ENCODE measurements at places on chromosomes 7 and 10.

- no peak for DNase-seq
These were observed 47.0 kb downstream of the CLRN3 start for GRCh38 chr10:127845756-127846155.

DNA sequence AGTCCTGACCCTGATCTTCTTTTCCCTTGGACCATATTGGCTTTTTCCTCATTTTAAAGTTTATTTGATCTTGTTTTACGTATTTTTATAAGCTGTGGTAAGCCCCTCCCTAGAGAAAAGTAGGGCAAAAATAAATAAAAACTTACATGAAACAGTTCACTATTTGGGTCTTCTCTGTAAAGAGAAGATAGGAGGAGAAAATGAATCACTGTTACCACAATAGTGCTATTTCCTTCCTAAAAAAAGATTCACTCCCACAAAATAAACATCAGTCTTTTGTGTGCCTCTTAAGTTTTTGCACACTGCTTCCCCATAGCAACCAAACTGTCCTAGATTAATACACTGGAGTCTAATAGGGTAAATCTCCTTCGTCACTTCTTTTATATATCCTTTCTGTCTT, 1.4 kb upstream of the SVIL start:
- DNase-seq = peak; percentile 65

GRCh38 chr7:68922850-68923249, 675.4 kb upstream of the AUTS2 start:
- no peak for DNase-seq

GRCh38 chr10:565146-565545, 124.3 kb downstream of the DIP2C start:
- DNase-seq = no peak

DNA sequence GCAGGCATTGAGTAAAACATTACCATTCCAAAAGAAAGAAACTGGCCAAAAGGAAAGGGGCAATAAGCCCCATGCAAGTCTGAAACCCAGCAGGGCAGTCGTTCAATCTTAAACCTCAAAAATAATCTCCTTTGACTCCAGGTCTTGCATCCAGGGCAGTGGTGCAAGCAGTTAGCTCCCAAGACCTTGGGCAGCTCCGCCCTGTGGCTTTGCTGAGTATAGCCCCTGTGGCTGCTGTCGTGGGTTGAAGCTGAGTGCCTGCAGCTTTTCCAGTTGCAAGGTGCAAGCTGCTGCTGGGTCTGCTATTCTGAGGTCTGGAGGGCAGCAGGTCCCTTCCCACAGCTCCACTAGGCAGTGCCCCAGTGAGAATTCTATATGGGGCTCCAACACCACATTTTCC, 580.1 kb upstream of the AUTS2 start:
- no peak for DNase-seq

DNA sequence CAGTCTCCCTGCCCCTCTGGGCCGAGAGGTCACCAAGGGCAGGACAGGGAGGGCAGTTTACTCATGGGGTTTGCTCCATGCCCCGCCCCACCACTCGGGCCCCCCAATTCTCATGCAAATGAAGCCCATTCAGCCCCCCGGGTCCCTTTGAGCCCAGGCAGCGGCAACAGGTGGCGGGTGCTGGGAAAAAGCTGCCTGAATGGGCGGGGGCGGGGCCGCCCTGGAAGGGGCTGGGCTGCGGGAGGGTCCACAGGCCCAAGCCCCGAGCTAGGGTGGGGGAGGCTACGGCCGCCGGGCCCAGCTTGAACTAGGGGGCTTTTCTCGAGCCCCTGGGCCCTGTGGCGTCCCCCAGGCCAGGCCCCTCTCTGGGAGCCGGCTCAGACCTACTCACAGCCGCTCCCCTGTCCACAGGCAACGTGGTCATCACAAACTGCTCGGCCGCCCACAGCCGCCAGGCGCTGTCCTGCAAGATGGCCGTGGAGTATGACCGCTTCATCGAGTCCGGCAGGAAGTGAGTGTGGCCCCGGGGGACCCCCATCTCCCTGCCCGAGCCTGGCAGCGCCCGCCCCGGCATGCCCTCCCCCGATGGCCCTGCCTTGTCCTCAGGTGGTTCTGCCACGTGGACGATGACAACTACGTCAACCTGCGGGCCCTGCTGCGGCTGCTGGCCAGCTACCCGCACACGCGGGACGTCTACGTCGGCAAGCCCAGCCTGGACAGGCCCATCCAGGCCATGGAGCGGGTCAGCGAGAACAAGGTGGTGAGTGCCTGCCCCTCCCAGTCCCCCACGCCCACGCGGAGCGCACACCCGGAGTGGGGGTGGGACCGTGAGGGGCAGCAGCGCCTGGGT, 5.5 kb downstream of the LFNG start:
- DNase-seq = no peak

DNA sequence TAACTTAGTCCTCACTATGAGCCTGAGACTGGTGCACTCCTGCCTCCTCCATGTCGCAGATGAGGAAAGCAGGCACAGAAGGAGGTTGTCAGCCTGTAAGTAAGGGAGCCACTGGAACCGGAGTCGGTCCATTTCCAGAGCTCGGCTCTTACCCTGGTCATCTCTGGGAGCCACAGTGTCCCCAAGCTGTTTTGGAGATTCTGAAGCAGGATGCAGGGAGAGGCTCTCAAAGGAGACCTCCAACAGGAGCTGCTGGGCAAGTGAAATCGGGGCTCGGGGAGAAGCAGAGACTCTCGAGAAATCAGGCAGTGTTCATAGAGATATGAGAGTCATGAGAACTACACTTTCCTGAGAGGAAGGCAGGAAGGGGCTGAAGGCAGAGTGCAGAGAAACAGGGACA, 39.0 kb downstream of the VSTM4 start:
- DNase-seq = no peak

DNA sequence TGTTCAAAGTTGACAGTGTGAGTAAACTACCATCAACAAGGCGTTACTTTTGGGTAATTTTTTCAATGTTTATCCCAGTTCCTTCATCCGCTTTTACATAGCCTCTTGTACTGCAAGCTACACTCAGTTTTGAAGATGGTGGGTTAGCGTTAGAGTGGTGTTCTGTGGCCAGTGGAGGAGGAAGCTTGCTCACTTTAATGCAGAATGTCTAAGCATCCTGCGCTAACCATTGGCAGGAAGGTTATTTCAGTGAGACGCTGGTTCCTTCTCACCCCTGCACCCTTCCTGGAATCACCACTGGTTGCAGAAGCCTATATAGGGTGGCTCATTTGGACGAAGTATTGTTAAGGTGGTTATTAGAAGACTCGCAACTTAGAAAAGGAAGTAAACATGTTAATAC, 159.1 kb downstream of the CELF2 start:
- DNase-seq = no peak

DNA sequence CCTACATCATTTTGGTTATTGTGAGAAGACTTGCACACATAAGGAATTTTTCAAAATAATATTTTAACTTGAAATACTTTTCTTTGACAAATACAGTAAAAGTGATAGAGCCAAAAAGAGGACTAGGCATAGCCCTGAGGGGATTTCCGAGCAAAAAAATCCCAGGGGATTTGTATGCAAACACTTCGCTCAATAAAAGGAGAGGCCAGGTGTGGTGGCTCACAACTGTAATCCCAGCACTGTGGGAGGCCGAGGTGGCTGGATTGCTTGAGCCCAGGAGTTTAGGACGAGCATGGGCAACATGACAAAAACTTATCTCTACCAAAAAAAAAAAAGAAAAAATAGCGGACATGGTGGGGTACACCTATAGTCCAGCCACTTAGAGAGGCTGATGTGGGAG, 193.0 kb downstream of the PCDH15 start:
- no peak for DNase-seq

- no peak for DNase-seq
These were observed 446.4 kb downstream of the SDK1 start for GRCh38 chr7:3747467-3747866.

- peak; percentile 38 for DNase-seq
These were observed 86.2 kb downstream of the HIBADH start for GRCh38 chr7:27576360-27576944.

DNA sequence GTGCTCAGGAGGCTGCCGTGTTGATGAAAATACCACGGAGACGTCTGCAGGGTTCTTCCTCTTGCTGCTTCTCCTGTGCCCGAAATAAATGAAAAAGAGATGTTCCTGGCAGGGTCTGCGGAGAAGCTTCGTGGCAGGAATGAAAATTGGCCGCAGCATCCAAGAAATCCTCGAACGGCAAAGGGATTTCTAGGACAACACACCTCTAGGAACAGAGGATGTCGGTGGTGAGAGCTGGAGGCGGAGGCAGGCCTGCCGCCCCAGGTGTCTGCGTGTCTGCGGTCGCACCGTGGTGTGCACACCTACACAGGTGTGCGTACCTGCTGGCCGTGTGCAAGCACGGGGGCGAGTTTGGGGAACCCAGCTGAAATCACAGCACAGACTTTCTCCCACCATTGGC, 43.4 kb downstream of the TMEM130 start:
- DNase-seq = no peak

GRCh38 chr10:82150123-82150900, 275.3 kb downstream of the NRG3 start:
- no peak for DNase-seq

DNA sequence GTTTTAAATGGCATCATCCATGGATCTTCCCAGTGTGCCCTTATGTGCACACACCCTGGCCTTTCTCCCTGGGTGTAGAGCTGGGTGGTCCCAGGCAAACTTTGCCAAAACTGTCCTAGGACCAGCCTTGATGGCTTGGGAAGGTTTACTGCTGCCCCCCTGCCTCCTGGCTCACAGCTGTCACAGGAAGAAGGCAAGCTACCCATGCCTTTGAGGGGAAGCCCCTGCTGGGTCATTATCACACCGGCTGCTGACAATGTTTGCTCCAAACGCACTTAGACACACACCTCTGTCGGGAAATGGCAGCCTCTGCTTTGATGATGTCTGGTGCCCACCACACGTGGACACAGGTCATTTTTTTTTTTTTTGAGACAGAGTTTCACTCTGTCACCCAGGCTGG, 25.2 kb upstream of the FIGNL1 start:
- DNase-seq = no peak

- no peak for DNase-seq
These were observed 119.7 kb downstream of the FGFR2 start for GRCh38 chr10:121478556-121478955.

DNA sequence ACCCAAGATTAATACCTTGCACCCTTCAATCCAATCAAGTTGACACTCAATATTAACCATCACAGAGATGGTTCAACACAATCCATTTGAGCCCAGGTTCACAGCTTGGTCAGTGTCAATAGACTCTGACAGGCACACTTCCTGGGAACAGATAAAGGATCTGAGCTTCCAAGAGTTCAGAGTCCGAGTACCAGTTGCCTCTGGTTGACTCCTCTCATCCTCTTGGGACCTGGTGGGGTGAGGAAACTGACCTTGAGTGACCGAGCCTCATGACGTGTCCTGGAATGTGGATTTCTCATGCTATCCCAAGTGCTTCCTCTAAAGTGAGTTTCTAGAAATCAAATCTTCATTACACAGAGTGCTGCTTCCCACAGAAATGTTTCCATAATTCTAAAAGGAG, 162.0 kb downstream of the CYP26A1 start:
- peak; percentile 90 for DNase-seq

- DNase-seq = peak; percentile 71
These were observed 55.2 kb downstream of the FHIP2A start for GRCh38 chr10:114876602-114877300.

DNA sequence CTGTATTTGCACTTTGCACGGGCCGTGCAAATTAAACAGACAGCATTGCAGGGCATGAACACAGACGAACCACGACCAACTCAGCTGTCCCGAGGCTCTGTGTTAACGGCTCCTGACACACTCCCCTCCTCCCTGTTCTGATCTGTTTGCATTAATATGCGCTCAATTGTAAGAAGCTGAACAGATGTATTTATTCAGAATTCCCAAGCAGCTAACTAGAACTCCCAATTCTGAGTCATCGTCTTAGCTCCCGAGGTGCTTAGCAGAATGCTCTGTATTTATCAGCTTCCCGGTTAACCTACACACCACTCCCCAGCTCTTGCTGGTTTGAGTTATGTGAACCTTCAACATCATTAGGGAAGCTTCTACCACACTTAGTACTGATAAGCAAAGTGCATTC, 286.4 kb downstream of the PTPRN2 start:
- no peak for DNase-seq

DNA sequence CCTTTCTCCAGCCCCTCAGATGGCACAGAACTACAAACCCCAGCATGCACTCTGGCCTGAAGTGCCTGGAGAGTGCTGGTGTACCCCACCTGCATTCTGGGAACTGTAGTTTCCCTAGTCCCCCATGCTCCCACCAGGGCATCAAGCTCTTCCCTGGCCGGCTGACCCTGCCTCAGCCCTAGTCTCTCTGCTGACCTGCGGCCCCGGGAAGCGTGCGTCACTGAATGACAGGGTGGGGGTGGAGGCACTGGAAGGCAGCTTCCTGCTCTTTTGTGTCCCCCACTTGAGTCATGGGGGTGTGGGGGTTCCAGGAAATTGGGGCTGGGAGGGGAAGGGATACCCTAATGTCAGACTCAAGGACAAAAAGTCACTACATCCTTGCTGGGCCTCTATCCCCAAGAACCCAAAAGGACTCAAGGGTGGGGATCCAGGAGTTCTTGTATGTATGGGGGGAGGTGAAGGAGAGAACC, 2.1 kb downstream of the NOS3 start:
- peak; percentile 49 for DNase-seq

DNA sequence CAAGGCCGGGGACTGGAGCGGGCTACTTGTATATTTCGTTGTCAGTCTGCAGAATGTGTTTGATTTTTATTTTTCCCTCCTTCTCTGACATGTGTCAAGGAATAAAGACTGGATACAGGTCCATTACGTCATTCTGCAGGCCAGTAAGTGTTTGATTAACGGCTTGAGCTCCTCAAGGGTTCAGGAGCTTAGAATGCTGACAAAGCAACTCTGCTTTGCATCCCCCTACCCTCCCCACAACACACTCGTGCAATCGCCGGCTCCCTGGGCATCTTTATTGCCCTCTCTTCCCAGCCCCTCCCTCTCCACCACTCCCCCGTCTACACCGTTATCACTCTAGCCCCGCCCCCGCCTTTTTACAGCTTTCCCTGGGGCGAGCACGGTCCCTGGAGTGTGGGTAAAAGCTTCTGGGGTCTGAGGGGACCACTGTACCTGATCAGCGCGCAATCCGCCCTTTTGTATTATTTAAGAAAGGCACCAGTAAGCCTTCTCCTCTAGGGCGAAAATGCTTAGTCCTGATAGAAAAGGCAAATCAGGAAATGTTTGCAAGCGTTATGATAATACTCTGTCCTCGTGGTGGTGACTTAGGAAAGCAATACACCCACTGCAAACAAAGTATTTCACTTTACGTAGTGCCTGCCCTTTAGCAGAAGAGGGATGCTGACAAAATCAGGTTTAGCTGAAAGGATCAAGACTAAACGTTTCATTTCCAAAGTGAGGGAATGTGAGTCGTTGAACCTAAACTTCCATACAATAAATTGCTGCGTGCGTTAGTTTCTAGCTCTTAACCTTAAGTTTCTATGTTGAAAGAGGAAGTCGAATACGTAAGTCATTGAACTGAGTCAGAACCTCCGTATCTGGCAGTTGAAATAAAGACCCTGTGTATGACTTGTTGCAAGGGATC, 1.4 kb upstream of the CREB5 start:
- DNase-seq = no peak

DNA sequence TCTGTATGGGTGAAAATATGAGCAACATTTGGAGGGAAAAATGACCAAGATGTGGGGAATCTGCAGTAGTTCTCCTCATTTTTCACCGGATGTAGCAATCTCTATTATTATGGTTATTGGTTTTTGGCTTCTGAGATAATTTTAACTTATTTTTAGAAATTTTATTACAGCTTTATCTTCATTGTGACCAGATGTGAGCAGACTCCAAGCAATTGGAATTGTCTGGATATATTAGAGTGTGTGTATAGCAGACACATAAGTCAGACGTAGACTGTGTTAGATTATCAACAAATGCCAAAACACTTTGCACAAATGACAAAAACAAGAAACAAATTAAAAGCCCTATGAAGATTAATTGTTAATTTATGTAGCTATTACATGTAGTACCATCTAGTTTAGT, 249.1 kb downstream of the DNAJB9 start:
- no peak for DNase-seq

- DNase-seq = no peak
These were observed 401.5 kb downstream of the REEP3 start for GRCh38 chr10:63922468-63923284.

Measured in AG08395 (cell line).